ENCODE measurements at places on chromosomes 2 and 18.

- no peak for DNase-seq
These were observed 35.8 kb upstream of the AFF3 start for GRCh38 chr2:100178085-100178788.

- no peak for DNase-seq
These were observed 37.3 kb upstream of the REL start for GRCh38 chr2:60844105-60844504.

DNA sequence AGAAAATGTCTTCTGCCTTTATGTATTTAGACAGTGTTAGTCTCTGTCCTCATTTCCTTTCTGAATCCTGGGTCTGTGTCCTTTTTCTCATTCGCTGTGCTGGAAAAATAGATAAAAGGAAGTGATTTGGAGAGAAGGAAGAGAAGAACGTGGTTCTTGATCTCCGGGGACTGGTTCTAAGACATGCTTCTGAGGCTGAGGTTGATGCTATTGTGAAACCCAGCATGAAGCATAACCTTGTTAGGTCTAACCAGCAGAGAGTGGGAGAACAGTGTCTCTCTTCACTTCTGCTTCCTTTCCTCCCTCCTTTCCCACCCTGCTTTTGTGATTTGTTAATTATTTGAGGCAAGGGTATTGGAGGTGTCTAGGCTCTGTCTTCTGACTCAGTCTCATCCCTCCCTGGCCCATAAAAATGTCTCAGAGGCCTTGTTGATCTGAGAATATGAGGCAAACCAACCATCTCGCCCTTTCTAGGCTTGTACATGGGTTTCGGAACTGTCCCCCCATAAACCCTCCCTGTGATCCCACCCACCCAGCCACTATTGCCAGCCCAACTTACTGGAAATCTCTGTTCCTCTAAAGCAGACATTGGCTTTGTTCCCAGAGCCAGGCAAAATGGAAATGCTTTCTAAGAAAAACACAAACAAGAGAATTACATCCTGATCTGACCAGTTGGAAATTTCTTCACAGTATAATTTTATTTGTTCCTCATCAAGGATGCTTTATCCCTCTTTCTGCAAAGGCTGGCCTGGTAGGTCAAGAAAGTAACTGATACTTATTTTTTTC lies 360.6 kb upstream of the TNP1 start:
- DNase-seq: no peak

- no peak for DNase-seq
These were observed 128.7 kb downstream of the UXS1 start for GRCh38 chr2:106065268-106065982.

GRCh38 chr2:95348609-95349567 lies 51.7 kb downstream of the KCNIP3 start:
- no peak for DNase-seq

DNA sequence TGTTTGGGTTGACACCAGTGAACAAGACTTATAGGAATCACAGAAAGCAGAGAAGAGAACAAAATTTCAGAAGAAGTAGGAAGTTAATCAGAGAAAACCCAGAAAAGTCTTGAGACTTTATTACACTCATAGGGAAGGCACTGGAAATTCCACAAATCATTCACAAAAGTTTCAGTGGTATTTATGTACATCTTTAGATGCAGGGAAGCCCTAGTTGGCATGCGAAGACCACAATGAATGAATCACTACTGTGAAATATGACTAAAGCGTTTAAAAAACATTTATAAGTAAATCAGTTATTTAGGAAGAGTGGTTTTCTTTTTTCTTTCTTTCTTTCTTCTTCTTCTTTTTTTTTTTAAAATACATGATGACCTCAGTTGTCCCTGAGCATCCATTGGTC lies 105.1 kb downstream of the NUP35 start:
- no peak for DNase-seq

DNA sequence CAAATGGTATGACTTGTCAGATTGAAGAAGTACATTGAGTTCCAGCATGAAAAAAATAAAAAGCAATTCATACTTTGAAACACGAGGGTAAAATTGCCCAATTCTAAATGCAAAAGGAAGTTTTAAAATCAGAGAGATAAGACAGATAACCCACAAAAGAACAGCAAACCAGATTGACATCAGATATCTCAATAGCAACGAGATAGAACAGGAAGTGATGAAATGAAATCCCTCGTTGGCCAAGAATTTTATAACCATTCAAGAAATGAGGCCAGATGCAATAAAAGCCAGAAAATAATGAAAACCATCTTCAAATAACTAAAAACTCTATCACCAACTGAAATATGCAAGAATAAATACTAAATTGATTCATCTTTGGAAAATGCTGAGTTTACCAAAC lies 172.8 kb downstream of the CD226 start:
- DNase-seq: no peak

GRCh38 chr18:22060361-22060760 lies 109.0 kb upstream of the GATA6 start:
- no peak for DNase-seq

- no peak for DNase-seq
These were observed 605 bp downstream of the ZNF2 start for GRCh38 chr2:95166065-95166763.

DNA sequence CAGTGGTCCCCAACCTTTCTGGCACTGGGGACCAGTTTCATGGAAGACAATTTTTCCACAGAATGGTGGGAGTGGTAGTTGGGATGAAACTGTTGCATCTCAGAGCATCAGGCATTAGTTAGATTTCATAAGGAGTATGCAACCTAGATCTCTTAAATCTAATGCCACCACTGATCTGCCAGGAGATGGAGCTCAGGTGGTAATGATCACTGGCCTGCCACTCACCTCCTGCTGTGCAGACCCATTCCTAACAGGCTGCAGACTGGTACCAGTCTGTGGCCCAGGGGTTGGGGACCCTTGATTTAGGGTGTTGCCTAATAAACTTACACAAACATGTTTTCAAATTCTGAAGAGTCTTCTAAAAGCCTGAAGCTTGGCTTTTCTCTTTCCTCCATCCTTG lies 261.3 kb downstream of the CDH19 start:
- no peak for DNase-seq

DNA sequence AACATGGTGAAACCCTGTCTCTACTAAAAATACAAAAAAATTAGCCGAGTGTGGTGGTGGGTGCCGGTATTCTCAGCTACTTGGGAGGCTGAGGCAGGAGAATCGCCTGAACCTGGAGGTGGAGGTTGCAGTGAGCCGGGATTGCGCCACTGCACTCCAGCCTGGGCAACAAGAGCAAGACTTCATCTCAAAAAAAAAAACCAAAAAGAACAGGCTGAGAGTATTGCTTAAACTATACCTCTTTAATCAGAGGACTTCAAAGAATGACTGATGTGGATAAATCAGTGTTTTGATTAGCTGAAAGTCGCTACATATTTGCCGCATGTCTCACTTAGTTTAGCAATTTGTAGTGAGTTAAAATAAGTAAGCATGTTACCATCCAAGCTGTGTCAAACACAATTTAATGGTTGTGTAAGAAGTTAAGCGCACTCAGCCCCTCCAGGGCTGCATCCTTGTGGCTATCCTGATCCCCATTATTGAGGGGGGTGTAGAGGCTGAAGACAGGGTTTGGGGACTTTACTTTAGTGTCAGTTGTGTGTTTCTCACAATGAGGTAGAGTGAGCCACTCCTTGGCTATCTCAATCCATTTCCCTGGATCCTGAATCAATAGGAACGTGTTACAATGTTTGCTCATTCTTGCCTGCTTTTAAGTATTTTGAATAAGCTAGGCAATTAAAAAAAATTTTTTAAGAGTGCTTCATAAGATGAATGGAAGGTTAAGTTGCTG lies 11.0 kb upstream of the FARP2 start:
- DNase-seq: no peak

- no peak for DNase-seq
These were observed 28.1 kb upstream of the MYCN start for GRCh38 chr2:15912203-15912602.

DNA sequence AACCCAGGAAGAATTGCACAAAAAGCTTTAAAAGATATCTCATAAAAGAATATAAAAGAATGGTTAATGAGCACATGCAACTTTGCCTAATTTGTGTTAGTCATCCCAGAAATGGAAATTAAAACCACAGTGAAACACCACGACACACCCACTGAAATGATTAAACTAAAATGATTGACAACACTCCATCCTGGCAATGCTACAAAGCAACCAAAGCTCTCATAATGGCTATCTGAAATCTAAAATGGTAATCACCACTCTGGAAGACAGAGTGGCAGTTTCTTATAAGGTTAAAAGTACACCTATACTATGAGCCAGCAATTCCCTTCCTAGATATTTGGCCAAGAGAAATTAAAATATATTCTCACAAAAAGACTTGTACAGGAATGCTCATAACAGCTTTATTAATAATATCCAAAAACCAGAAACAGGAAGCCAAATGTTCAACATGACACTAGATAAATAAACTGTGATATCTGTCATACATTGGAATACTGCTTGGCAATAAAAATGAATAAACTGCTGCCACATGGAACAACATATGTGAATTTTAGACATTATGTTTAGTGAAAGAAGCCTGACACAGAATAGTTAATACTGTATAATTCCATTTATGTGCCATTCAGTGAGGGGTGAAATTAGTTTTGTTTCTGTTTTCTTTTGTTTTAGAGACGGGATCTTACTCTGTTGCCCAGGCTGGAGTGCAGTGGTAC lies 105.3 kb upstream of the BCL2L11 start:
- no peak for DNase-seq

DNA sequence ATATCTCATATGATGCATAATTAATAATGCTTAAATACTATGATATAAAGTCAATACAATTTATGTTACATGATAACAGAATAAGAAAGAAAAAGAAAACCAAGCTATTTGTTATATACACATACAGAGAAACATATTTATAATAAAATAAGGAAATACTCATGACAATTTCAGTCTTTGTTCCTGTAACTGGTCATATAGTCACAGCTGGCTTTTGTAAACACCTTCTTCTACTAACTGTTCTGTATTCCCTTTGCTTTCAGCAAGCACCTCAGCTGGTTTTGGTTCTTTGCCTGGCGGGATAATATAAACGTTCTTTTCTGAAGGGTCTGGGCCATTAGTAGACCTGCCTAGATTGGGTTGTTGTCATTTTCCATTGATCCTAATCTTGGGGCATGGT lies 158.5 kb downstream of the COPS8 start:
- no peak for DNase-seq

DNA sequence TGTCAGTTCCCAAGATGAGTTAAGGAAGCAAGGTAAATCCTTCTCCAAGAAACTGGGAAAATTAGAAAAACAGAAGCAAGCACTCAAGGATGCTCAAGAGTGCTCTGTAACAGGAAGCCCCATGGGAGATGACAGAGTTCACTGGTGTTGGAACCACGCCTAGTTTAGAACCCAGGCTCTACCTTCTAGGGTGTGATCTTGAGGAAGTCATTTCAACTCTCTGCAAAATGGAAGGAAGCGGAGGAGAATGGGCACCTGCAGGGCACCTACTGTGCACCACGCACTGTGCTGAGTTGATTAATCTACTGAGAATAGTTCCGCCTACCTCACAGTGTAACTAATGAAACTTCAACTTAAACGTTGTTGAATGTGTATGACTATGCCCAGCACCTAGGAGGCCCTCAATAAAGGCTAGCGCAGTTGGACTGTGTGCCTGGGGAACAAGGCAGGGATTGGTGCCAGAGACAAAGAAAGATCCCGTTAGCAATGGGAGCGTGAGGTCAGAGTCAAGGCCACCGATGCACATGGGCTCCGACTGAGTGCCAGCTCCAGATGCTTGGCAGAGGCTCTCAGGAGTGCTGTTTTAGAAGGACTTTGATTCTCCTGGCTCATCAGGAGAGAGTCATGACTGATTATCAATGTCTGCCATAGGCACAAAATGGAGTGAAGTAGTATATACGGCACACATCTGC lies 93.7 kb downstream of the MAPK4 start:
- DNase-seq: no peak

- DNase-seq: no peak
These were observed 111.9 kb downstream of the PDCL3 start for GRCh38 chr2:100674666-100675065.

DNA sequence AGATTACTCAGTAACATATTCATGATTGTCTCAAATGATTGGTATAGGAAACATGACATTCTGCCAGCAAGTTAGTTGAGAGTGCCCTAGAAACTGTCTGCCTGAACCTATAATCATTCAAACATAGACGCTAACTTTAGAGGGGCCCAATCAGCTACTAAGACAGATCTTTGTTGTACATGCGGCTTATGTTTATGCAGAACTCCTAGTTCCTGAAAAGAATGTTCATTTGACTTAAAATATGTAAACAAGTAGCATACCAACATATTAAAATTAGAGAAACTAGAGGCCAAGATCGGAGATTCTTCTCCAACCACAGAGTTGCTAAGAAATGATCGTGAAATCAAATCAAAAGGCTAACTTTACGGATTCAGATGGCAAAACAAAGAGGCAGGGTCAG lies 4.2 kb upstream of the METAP1D start:
- no peak for DNase-seq

DNA sequence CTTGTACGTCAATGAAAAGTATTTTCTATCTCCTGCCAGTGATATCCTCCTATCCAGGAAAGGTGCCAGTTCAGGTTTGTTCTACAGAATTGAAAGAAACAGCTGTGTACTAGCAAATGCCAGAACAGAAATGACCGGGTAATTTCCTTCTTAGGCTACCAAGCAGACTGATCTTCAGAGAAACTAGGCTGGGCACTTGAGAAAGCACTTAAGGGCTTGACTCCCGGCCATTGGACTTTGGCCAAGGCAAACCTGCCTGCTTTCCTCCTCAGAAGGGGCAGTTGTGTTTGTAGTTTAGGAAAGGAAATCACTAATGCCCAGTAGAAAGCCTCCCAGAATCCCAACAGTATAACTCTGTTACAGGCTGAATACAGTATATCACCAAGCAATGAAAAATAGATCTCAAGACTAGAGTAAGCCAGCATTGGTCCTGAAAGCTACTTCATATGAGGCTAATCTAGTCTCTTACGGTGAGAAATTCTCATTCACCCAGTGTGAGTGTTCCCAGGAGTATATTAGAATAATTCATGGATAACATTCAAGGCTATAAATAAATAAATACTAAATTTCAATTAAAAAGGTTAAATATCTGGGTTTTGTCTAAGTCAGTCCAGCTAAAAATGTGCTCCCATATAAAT lies 43.0 kb upstream of the COL5A2 start:
- DNase-seq: no peak

DNA sequence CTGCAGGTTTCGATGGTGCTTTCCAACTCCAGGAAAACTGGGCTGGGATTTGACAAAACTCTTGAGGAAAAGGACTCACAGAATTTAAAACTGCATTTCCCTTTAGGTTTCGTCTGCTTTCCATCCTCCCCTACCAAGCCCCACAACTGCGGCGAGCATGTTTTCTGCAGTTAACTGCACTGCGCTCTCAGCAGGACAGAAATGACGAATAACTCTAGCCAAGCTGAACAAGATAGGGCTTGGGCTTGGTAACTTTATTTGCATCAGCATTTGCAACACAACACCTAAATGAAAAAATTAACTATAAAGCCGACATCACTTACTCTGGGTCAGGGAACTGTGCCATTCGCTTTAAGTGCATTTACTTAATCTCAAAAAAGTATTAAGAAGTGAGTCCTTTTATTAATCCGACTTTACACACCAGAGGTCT lies 669 bp upstream of the PIKFYVE start:
- DNase-seq: no peak
